Spinal cord (tissue), 10 donors: ENCODE measurements at places on chromosomes 3 and 15. TPM values are rescaled to one million over a fixed set of nuclear protein-coding genes. Genes with fewer than 3 reads are reported as not detected.

- DNase-seq = peak; percentile 43
- H3K4me3 ChIP-seq = no peak overlapping the region
- peaks cover 74% of the 10 kb centered on the region for H3K4me1 ChIP-seq
- no peaks in the 10 kb centered on the region for H3K27me3 ChIP-seq
- H3K27ac ChIP-seq = peak overlapping the region; percentile 45
- peaks cover 21% of the 10 kb centered on the region for H3K36me3 ChIP-seq
These were observed 12.2 kb downstream of the H1-8 start for GRCh38 chr3:129555153-129555550.

The TMEM41A gene
- total RNA-seq = 15.3 TPM

DNA sequence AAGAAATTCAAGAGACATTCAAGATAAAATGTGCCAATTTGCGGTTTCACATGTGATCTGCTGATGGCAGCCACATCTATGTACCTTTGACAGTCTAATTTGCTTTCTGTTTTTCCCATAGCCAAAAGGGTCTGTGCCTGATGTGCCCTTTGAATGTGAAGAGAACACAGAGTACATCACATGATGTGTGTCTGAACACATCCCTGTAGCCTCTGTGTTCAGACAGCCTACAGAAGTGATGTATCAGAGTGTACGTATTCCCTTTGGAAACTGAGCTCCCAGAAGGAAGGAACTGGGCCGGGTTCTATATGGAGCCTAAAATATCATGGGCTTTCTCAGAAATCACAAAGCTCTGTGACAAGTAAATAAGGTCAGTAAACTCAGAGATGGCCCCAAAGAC, 52.4 kb downstream of the BOC start:
- peaks cover 20% of the 10 kb centered on the region for H3K36me3 ChIP-seq
- peaks cover 2% of the 10 kb centered on the region for H3K27me3 ChIP-seq
- peaks cover 66% of the 10 kb centered on the region for H3K4me1 ChIP-seq
- H3K4me3 ChIP-seq = no peak overlapping the region
- H3K27ac ChIP-seq = peak overlapping the region; percentile 60

The GOLGA8K gene
- total RNA-seq = 0.50 TPM

DNA sequence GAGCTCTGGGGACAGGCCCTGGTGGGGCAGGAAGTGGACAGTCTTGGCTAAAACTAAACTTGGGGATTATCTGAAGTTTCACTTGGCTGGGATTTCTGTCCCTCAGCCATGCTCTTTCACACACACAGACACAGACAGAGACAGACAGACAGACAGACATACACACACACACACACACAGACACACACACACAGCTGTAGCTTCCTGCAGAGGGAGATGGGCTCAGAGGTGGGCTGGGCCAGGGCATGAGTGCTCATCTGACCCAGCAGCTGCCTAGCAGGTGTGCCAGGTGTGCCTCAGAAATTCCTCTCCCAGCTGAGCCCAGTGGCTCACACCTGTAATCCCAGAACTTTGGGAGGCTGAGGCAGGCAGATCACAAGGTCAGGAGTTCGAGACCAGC, 3.3 kb downstream of the RHOV start:
- H3K27me3 ChIP-seq = no peaks in the 10 kb centered on the region
- DNase-seq = no peak
- no peaks in the 10 kb centered on the region for H3K36me3 ChIP-seq
- H3K4me3 ChIP-seq = no peak overlapping the region
- peaks cover 27% of the 10 kb centered on the region for H3K4me1 ChIP-seq

The PRR20G gene
- not detected for total RNA-seq

DNA sequence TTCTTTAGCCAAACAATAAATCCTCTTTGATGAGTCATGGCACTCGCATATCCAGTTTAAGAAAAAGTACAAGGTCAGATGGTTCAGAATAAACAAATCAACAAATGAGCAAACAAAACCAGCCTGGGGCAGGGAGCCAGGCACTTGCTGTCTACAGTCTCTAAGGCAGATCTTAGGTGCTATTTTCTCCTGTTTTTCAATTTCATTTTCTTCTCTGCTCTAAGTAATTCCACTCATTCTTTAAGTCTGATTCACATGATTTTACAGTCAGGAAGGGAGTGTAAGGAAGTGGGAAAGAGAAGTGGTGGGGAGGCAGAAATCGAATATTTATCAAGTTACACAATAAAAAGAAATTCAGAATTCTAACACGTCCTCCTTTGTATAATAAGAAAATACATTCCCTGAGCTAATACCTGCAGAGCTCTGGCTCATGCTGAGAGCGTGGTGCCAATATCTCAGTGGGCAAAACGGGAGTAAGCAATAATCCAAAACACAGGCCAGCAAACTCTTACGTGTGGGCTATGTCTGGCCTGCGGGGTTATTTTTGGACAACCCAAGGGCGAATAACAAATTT, 298.6 kb downstream of the ADAMTS17 start:
- H3K27me3 ChIP-seq = no peaks in the 10 kb centered on the region
- H3K4me1 ChIP-seq = no peaks in the 10 kb centered on the region
- DNase-seq = no peak
- H3K36me3 ChIP-seq = no peaks in the 10 kb centered on the region
